Renal cortex interstitium (tissue), 15 donors: ENCODE measurements at places on chromosomes 2 and 18. TPM values are rescaled to one million over a fixed set of nuclear protein-coding genes. Genes with fewer than 3 reads are reported as not detected.

The ZAP70 gene
- 2.6 TPM for polyA plus RNA-seq

The CCDC85A gene
- polyA plus RNA-seq, result 1.9 TPM

The CHST10 gene
- polyA plus RNA-seq, result 23.2 TPM

The STK36 gene
- polyA plus RNA-seq, result 66.6 TPM

The MDH1B gene
- 14.5 TPM for polyA plus RNA-seq

DNA sequence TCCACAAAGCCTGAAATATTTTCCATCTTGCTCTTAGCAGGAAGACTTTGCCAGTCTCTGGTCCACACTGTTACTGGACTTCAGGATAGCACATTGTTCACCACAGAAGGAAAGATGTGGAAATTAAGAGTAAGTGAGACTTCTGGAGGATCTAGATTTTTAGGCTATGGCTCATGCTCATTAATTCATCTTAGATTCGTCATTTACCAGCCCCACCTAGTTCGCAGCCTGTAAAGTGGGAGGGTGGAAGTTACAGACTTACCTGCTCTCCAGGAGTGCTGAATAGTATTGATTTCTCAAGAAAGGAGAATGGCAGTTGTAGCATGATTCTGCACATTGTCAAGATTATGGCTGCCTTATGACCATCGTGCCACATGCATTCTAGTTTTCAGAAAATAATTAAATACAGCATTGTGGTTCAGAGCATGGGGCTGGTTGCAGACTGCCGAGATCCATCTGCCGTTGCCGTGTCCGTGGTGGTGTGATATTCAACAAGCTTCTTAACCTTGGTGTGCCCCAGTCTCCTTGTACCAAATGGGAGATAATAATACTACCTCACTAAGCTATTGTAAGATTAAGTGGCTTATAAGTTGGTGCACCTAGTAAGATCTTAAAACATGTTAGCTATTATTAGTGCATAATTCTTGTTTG is 56.8 kb downstream of the RNF144A start:
- DNase-seq, result no peak

GRCh38 chr2:175282300-175282699 is 100.8 kb upstream of the ATP5MC3 start:
- no peak for DNase-seq

GRCh38 chr2:182291296-182291695 is 135.5 kb downstream of the PDE1A start:
- no peak for DNase-seq

- no peak for DNase-seq
Observed at GRCh38 chr2:20390524-20391123, 40.0 kb upstream of the PUM2 start.

GRCh38 chr2:17816396-17817245 is at the start of gene MSGN1:
Gene MSGN1 (plus strand): TSS chr2:17816460. CDS start chr2:17816519, 59 bp downstream.
- no peak for DNase-seq

DNA sequence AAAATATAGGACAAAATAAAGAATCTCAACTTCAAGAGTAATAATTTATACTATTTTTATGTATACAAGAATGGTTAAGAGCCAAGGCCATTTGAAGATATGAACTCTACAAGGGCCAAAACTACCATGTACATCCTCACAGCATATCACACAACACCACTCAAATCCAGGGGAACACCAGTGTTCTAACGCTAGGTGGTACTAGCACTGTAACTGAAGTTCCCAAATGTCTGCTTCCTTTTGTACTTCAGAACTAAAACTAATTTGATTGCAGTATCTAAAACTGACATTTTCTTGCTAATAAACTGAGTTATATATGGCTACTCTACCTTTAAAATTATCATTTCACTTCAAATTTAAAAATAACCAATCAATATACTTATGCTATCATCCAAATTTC is 47.0 kb downstream of the REV1 start:
- no peak for DNase-seq

DNA sequence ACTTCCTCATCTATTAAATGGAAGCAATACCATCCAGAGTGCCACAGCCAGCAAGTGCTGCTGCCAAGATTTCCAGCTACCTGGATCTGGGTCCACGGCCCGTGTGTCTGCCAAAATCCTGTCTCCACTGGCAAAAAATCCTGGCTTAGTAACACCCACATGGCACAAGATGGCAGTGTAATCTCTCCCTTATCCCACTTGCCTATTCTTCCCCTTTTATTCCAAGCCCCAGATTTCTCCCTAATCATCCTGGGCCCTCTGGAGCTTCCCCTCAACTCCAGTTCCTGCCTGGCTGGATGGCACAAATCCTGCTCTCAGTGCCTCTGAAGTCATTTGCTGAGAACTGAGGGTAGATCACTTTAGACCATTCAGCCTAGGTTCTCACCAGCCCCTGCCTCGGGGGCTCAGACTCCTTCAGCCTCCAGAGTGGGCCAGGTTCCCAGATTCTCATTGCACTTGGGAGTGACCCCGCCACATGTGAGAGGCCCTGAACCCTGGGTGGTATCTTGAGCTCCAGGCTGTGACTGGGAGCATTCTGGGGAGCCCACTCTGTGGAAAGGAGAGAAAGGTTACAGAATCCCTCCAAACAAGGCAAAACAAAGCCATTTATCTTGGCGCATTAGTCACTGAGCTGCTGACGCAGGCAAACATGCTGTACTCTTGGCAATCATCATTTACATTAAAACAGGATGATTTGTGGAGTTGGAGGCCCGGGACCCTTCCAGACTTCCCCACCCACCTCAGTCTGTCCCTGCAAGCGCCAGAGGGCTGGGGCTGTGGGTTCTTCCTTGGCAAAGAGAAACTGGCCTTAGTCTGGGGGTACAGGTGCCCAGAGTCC is 325.8 kb downstream of the DYSF start:
- DNase-seq, result no peak

GRCh38 chr2:238119756-238120462 is 18.6 kb upstream of the KLHL30 start:
- no peak for DNase-seq

GRCh38 chr18:22439447-22439846 is 21.7 kb upstream of the CTAGE1 start:
- DNase-seq, result no peak
